ENCODE measurements at places on chromosomes 16 and 17.
A peak's percentile ranks its signal among the peaks of the same experiment; 100 is the strongest.

- no peak for DNase-seq
Observed at GRCh38 chr17:4536742-4537411, 18.3 kb downstream of the MYBBP1A start.

DNA sequence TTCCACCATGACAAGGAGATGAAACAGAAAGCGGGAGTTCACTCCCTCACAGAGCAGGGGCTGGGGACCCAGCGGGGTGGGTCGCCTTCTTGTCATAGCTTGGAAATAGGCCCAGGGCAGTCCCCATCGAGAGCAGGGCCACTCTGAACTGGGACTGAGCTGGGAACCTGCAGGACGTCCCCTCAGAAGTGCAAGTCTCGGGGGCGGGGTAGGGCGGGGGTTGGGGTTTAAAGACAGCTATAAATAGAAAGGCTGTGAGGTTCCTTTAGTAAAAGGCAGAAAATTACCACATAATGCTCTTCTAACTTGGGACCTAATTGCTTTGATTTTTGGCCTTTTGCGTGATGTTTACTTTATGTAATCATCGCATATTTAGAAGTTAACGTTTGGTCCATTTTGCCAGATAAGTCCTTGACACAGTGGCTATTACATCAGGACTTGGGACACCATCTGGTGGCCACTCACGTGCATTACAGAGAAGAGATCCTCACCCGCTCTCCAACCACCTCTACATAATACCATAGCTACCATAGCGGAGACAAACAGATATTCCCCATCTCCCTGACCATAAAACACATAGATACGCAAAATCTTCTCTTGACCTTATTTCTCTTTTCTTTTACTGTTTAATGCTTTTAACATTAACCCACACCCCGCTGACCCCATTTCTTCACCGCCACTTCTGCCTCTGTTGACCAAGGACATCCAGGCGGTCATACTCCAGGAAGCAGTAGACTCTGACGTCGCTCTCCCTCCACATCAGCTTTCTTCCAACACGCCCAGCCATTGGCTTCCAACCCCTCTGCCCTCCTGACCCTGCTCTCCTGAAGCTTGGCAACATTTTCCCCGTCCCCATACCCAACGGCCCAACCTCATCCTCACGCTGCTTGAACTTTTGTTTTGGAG lies 27.5 kb upstream of the PIK3R6 start:
- no peak for DNase-seq

DNA sequence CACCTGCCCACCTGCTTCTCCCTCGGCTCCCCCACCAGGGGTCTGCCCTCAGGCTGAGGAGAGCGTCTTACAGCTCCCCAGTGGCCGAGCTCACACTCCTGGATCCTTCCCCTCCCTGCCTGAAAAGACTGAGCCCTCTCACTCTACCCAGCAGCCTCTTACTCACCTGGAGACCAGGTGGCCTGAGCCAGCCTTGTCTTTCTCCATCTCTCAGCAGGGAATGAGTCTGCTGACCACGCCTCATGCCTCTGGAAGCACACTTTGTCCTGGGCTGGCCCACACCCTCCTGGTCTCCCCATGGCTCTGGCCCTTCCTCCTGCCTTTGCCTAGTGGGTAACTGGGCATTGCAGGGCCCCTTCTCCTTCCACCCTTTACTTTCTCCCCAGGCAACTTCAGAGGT lies 177.2 kb downstream of the ENGASE start:
- DNase-seq = no peak

DNA sequence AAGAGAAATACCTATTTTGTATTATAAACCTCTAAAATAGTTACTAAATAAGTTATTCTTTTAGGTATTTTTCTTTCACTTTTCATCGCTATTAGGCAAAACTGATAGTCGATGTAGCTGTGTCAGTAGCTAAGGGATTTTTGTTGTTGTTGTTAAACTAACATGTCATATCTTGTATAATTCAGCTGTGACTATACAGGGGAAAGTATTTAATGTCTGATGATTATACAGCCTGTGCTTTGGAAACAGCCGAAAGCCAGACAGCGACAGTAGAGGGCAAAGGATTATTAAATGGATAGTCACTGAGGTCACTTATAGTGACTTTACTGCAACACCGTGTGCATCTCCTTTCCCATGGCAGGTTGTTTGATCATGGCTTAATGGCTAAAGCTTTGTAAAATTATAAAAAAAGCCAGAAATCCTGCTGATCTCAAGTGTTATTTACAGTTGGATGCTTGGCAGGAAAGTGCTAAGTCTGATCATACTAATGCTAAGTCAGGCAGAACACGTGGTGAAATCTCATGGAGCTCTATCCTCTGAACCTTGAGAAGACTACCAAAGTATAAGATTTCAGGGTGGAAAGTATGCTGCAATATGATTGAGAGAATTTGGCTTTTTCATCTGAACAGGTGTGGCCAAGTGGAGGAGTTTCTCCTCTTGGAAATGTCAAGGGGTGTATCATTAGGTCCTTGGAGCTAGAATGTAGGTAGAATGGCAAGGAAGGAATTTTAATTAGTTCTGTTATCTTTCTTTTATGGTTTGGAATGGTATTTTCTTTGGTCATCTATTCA lies 88.4 kb downstream of the FTO start:
- DNase-seq = no peak

DNA sequence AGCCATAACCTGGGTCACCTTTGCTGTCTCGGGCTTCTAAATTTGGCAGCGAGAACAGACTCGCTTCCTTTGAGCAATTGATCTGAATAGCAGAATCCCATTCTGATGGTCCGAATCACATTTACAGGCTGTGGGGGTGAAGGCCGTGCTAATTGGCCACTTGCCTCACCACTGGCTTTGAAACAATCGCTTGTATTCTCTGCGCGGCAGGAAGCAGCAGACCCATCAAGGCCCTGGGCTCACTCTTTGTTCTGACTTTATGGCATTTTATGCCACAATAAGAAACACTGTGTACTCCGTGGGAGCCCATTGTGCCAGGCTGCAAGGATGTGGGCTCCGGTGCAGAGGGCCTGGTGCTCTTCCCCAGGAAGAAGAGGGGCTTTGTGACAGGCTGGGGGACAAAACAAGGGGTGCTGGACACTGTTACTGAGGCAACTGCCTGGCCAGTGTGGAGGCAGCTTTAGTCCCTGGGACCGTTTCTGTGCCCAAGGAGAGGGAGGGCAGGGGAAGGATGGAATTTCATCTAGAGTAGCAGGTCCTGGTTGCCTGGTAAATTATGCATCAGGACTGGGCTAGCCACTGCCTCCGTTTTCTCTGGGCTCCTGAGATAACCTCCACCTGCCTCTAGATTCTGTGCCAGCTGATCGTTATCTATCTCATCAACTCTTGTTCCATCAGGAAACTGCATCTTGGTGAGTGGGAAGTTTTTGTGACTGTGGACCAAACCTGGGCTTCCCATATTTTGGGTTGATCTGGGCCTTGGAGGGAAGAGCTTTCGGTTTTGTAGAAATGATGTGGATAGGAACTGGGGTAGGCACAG lies 78.5 kb downstream of the MRC2 start:
- DNase-seq = no peak

- no peak for DNase-seq
Observed at GRCh38 chr17:28959471-28959871, 8.2 kb upstream of the PHF12 start.

- no peak for DNase-seq
Observed at GRCh38 chr17:2695243-2695960, 16.2 kb downstream of the CLUH start.

- no peak for DNase-seq
Observed at GRCh38 chr17:30203471-30203981, 32.0 kb downstream of the SLC6A4 start.

DNA sequence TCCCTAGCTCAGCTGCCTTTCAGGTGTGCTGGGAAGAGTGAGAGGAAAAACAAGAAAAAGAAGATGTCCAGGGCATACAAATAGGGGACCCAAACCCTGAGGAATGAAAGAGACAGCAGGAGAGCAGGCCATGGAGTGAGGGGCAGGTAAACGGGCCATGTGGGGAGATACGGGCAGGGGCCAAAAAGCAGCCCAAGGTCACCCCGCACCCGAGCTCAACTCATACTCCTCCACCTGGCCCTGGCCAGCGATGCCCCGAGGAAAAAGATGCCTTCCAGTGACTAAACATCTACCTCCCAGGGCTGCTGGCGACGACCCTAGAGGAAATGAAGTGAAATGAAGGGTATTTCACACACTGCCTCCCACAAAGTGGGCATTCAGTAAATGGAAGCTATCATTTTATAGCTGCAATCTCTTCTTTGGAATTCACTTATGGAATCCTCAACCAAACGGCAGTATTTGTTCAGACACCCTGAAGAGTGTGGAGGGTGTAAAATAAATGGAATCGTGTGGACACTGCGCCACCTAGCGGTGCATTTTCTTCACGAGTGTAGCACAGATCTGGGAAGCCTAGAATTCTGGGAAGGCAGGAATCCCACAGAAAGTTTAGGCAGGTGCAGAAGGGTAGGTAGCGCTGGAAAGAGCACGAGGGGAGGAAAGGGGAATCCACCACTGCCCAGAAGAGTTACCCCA lies 14.9 kb downstream of the ELAC2 start:
- DNase-seq = no peak

GRCh38 chr17:16918443-16918842 lies 53.5 kb downstream of the TNFRSF13B start:
- no peak for DNase-seq

GRCh38 chr17:79971651-79972050 lies 64.0 kb downstream of the TBC1D16 start:
- DNase-seq = no peak

GRCh38 chr17:8991514-8992285 lies 26.2 kb upstream of the PIK3R5 start:
- peak; percentile 31 for DNase-seq

Data from effector memory CD4-positive, alpha-beta T cell (primary cell).